AG20443 (cell line): ENCODE measurements at places on chromosomes 12 and 14.

DNA sequence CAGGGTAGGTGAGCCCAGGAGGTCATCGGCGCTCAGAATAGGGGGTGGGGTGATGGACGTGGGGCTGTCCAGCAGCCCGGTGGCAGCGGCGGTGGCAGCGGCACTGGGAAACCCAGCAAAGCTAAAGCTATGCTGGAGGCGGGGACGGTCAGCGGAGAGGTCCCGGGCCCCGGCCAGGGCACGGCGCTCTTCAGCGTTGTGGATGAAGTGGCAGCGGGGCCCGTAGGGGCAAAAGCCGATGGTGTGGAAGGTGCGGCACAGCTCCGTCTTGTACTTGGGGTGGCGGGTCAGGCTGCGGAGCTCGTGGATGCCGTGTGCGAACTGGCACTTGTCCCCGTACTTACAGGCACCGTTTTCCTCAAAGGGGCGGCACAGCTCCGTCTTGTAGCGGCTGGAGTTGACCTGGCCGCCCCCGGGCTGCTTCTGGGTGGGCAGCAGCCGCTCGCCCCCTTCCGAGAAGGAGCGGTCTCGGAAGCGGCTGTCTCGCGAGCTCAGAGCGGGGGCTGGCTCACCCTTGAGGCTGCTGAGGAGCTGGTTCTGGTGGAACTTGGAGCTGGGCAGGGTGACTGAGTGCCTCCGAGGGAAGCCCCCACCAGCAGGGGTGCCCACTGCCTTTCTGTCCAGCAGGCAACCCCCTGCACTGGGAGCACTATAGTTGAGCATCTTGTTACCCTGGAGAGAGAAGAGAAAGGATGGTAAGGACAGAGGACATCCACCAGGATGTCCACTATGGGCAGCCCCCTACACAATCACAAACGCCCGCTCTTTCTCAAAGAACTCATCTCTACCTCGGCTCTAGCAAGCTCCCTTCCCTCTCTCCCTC is 2.8 kb downstream of the ZFP36L1 start:
- no peak for DNase-seq

GRCh38 chr14:31937730-31938346 is 139.3 kb upstream of the ARHGAP5 start:
- DNase-seq = peak; percentile 83

DNA sequence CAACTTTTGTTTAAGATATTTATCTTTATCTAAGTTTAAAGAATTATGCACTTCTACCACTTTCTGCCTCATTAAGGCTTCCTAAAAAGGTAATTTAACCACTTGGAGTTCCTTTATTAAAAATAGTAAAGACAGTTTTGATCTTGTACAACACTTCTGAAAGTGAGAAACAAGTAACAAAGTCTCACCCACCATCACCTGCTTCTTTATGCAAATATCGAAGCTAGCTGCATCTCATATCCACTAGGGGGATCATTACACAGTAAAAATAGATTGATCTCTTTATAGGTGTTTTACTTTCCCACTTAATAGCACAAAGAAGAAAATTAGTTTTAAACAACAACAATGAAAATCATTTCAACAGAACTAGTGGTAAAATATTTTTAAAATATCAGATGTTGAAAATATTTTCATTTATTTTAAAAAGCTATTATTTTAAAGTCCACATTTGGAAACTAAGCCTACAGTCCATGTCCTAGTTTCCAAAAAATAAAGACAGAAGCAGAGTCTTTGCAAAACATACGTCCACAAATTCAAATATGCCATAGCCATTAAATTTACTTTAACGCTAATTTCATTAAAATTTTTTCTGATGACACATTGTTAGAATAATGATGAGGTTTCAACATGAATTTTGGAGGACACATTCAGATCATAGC is 160.0 kb upstream of the SOX5 start:
- DNase-seq = no peak

- no peak for DNase-seq
Measured at GRCh38 chr12:129719416-129719815, 184.4 kb downstream of the TMEM132D start.

- no peak for DNase-seq
Measured at GRCh38 chr12:124543590-124544310, 23.7 kb downstream of the NCOR2 start.

- no peak for DNase-seq
Measured at GRCh38 chr12:26643532-26644315, 189.3 kb downstream of the ITPR2 start.

DNA sequence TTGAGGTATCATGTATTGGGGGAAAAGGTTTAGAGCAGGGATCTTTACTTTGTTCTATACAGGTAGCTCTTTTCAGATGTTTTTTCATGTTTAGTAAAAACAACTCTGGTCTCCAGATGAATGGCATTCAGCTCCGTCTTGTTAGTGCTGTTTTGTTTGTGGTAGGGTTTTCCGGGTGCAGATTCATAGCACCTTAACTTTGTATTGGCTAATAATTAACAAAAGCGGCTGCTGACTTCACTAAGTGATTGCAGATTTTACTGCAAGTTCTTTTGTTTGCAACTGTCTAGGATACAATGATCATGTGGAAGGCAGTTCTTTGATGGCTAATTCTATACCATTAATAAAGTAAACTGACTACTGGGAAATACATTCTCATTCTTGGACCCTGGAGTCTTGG is 32.2 kb upstream of the BHLHE41 start:
- DNase-seq = no peak

DNA sequence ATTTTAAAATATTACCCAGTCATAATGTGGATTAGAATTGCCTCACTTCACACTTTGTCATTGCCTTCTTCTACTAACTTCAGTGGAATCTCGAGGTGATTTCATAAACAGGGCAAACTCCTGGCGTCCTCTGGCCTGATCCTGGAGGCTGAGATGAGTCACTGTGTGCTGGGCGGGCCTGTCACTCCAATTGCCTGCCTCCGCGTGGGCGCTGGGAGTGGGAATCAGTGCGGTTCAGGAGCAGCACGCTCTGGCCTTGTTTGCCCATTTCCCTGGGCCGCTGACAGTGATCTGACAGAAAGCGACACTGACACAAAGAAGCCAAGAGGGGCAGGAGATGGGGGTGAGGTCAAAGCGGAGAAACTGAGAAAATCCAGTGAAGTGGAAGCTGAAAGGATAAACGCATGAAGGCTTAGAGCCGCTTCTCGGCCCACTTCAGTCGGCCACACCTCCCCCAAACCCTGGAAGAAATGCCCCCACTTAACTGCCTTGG is 29.7 kb downstream of the LGR5 start:
- no peak for DNase-seq

DNA sequence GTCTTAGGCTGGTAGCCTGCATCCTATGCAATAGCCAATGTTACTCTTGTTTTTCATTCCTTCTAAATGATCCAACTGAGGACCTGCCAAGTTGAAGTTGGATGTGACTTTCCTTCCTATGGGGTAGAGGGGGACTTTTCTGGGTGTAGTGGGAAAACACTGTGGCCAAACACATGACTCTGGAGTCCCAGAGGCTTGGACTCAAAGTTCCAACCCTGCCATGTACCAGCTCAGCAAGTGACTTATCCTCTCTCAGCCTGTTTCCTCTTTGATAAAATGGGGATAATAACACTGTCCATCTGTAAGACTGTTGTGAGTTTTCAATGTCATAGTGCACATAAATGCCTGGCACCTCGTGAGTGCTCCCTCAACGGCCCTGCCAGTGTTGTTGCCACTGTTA is 97.0 kb downstream of the ZFP36L1 start:
- peak; percentile 52 for DNase-seq

DNA sequence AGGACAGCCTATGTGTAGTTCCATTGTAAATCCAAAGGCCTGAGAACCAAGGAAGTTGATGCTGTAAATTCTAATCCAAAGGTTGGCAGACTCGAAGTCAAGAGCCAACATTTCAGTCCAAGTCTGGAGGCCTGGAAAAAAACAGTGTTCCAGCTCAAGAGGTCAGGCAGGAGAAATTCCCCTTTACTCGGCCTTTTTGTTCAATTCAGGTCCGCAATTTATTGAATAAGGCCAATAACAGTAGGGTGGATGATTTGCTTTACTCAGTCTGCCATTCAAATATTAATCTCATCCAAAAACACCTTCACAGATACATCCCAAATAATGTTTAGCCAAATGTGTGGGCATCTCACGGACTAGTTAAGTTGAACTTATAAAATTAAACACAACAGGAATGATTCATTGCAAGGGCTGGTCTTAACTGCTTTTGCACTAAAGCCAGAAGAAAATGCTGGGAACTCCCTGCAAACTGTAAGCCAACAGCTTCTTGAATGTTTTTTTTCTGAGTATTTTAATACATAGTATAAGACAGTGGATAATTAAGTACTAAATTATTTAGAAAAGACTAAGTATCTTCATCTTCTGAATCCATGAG is 197.4 kb upstream of the GARIN6 start:
- DNase-seq = no peak

DNA sequence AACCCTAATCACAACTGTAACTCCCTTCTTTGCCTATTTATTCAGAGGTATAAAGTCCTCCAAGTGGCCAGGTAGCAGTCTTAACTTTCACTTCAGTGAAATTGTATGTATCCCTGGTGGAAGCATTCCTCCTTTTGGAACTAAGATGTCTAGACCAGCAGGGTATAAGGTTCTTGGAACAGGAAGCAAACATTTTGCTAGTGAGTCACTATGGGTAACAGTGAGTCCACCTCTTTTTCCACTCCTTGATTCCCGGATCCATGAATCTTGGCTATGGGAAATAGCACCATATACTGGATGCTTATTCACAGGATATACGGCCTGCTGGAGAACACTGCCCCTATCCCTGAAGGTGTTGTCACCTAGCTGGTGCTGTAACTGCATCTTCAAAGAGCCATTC is 80.2 kb downstream of the KCNA5 start:
- DNase-seq = peak; percentile 53

GRCh38 chr12:96120359-96121100 is 73.6 kb upstream of the ELK3 start:
- no peak for DNase-seq

GRCh38 chr12:88361493-88361892 is 218.8 kb downstream of the KITLG start:
- DNase-seq = no peak

GRCh38 chr14:60975551-60975950 is 5.3 kb downstream of the TRMT5 start:
- DNase-seq = no peak

DNA sequence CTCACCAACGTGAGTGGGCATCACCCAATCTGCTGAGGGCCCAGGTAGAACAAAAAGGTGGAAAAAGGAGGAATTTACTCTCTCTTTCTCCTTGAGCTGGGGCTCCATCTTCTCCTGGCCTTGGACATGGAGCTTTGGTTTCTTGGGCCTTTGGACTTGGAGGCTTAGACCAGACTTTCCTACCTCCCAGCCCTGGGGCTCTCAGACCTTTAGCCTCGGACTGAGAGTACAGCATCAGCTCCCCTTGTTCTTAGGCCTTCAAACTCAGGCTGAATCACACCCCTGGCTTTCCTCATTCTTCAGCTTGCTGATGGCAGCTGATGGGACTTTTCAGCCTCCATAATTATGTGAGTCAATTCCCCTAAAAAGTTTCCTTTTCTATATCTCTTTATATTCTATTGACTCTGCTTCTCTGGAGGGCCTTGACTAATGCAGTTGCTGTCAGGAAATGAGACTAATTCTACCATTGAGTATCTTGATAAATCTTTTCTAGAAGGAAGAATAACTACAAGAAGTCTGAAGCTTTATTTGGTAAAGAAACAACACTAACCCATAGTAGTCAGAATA is 15.9 kb upstream of the CLEC4E start:
- DNase-seq = no peak
